ENCODE measurements at places on chromosomes 11 and 22. TPM values are rescaled to one million over a fixed set of nuclear protein-coding genes. Genes with fewer than 3 reads are reported as not detected.

GRCh38 chr11:112881461-112881860, 79.8 kb upstream of the NCAM1 start:
- H3K27ac ChIP-seq: no peak overlapping the region
- H3K36me3 ChIP-seq: no peaks in the 10 kb centered on the region
- H3K27me3 ChIP-seq: no peaks in the 10 kb centered on the region
- H3K4me1 ChIP-seq: peaks cover 3% of the 10 kb centered on the region

DNA sequence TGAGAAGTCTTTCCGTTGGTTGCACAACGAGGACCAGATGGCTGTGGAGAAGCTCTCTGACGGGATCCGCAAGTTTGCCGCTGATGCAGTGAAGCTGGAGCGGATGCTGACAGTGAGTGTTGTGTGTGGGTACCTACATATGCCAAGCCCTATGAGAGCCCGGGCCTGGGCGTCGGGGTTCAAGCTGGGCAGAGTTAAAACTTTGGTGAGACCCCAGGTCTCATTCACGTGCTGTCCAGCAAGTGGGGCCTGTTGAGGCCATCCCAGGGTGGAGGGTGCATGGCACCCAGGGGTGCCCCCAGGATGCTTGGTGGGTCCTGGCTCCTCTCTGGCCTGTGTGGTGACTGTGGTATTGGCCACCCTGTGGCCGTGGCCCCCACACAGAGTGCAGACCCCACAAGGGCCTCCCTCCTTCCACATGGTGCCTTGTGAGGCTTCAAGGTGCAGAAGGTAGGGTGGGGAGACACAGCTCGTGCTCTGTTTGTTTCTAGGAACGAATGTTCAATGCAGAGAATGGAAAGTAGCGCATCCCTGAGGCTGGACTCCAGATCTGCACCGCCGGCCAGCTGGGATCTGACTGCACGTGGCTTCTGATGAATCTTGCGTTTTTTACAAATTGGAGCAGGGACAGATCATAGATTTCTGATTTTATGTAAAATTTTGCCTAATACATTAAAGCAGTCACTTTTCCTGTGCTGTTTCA, 12.8 kb downstream of the GATD1 start:
- H3K4me1 ChIP-seq: peaks cover 8% of the 10 kb centered on the region
- H3K27me3 ChIP-seq: no peaks in the 10 kb centered on the region
- H3K27ac ChIP-seq: no peak overlapping the region

GRCh38 chr11:47264521-47264920, 5.4 kb upstream of the MADD start:
- H3K27ac ChIP-seq: peak overlapping the region; percentile 71
- no peak overlapping the region for H3K4me3 ChIP-seq
- peaks cover 43% of the 10 kb centered on the region for H3K4me1 ChIP-seq
- peaks cover 6% of the 10 kb centered on the region for H3K36me3 ChIP-seq

Gene CNGA4
- total RNA-seq: not detected

DNA sequence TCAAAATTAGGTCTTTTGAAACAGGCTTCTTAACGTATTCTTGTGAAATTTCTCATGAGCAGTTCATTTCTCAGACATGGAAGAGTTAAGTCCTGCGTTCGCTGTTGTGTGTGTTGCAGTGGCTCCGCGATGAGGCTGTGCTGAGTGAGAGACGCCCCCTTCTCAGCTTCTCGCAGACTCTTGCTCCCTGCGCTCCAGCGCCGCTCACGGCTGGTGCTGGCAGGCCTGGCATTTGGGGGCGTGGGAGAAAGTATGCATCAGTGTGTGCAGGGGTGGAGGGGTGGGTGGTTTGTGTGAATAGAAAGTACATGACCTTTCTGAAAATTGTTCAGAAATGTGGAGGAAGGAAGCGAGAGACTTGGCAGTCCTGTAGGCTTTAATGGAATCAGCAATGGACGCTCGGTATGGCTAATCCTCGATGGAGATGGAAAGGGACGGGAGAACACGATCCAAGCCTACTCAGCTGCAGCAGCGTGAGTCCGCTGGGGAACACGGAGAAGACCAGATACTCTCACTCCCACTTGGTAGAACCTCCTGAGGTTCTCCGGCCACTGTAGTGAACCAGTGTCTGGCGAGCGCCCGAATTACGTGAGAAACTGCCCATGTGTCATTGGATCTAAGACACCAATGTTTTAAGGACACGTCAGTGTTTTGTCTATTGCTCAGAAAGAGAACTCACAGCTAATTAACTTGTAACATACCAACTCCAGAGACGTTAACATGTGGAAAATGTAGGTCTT, 5.9 kb downstream of the TAB1 start:
- H3K36me3 ChIP-seq: peaks cover 24% of the 10 kb centered on the region
- H3K4me3 ChIP-seq: no peak overlapping the region
- peaks cover 4% of the 10 kb centered on the region for H3K4me1 ChIP-seq
- no peaks in the 10 kb centered on the region for H3K27me3 ChIP-seq
- no peak overlapping the region for H3K27ac ChIP-seq

DNA sequence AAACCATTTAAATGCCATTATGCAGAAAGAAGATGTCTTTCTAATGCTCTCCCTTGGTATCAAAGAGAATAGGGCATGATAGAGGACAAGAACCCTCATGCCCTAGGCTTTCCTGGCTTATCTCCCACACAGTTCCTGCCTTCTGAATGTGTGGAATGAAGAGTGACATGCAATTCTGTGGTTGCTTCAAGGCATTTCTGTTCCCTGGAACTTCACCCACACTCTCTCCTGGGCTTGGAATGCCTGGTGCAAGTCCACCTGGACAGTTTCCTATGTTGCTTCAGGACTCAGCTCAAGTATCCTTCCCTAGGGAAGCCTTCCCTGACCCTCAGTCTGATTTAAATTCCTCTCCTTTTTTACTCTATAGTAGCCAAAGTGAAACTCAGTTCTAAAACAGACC, 53.8 kb upstream of the DRD2 start:
- no peaks in the 10 kb centered on the region for H3K27me3 ChIP-seq
- DNase-seq: no peak
- no peaks in the 10 kb centered on the region for H3K4me1 ChIP-seq
- H3K4me3 ChIP-seq: no peak overlapping the region

GRCh38 chr11:96023275-96023674, 99.4 kb upstream of the MTMR2 start:
- no peaks in the 10 kb centered on the region for H3K27me3 ChIP-seq
- H3K27ac ChIP-seq: no peak overlapping the region
- H3K4me1 ChIP-seq: no peaks in the 10 kb centered on the region

DNA sequence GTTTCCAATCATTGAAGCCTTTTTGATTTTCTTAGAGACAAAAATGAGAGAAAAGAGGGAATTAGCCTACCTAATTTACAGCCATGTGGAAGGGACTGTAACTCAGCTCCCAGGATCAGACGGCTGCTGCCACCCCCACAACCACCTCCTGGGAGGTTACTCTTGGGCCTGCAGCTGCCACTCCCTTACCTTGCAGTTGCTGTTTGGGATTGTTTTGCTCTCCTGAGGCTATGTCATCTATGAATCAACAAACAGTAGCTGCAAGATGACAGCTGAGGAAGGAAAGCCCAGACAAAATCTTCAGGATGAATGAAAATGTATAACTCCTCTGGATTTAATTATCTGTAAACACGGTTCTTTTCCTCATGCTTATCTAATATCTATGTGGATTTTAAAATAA, 28.0 kb upstream of the ZC3H12C start:
- no peak overlapping the region for H3K27ac ChIP-seq
- H3K36me3 ChIP-seq: no peaks in the 10 kb centered on the region
- H3K4me3 ChIP-seq: no peak overlapping the region
- no peak for DNase-seq
- H3K4me1 ChIP-seq: peaks cover 3% of the 10 kb centered on the region

Gene PRAME
- 1,138 TPM for total RNA-seq

Gene NARS2
- 31.0 TPM for total RNA-seq

DNA sequence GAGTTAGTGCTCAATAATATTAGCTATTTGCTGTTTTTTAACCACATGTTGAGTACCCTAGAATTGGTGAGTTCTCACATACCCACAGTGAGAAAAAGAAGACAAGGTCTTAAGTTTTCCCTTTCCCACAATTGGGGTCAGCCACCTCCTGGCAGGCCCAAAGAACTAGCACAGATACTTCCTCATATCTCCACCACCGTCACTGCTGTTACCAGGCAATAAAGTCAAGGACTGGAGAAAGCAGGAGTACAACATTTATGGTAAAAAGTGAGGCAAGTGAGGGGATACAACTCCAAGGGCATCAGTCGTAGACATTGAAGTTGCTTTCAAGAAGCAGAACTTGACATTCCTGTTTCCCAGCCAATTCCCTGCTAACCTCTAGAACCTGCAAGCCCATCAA, 19.6 kb downstream of the ELP4 start:
- H3K4me3 ChIP-seq: no peak overlapping the region
- DNase-seq: no peak
- no peak overlapping the region for H3K27ac ChIP-seq
- H3K4me1 ChIP-seq: no peaks in the 10 kb centered on the region
- H3K36me3 ChIP-seq: peaks cover 2% of the 10 kb centered on the region
- H3K27me3 ChIP-seq: no peaks in the 10 kb centered on the region
